Stimulated activated CD4-positive, alpha-beta T cell treated with anti-CD3 and anti-CD28 coated beads, Interleukin-1b, Interleukin-23, amount 100 ng/mL, for 1 hour (primary cell): ENCODE measurements at places on chromosomes 16 and 17.

- DNase-seq = no peak
These were observed 76.8 kb downstream of the ABCA8 start for GRCh38 chr17:68878226-68878885.

DNA sequence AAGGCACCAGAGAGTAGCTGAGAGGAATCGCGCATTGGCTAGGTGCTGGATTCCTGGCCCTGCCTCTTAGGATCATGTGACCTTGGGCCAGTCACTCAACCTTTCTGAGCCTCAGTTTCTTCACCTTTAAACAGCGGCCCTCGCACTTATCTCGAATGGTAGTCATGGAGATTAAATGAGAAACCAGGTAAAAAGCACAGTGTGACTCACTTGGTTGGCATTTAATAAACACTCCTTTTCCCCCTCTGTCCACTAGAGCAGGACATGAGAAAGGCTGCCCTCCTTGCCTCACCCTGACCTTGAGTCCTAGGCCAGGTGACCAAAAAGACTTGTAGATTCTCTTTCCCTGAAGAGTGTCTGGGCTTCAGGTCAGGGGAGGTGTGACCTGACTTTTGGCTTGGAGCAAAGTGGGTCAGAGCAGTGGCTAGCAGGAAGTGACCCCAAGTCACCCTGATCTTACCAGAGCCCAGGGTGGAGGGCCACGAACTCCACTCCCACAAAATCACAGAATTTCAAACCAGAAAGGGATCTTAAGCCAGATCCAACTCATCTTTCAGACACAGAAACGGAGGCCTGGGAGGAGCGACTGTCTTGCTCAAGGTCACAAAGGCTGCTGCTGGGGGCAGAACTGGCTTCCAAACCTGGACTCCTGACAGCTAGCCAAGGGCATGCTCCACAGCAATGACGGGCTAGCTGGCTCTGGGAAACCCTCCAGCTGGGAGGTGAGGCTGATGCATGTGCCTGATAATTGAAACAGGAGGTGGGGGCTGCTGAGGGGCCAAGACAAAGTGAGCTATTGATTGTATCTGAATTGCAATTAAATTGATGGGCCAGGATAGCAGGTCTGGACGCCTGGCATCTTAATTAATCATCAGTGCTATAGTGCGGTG lies 65.2 kb downstream of the PIPOX start:
- DNase-seq = no peak

DNA sequence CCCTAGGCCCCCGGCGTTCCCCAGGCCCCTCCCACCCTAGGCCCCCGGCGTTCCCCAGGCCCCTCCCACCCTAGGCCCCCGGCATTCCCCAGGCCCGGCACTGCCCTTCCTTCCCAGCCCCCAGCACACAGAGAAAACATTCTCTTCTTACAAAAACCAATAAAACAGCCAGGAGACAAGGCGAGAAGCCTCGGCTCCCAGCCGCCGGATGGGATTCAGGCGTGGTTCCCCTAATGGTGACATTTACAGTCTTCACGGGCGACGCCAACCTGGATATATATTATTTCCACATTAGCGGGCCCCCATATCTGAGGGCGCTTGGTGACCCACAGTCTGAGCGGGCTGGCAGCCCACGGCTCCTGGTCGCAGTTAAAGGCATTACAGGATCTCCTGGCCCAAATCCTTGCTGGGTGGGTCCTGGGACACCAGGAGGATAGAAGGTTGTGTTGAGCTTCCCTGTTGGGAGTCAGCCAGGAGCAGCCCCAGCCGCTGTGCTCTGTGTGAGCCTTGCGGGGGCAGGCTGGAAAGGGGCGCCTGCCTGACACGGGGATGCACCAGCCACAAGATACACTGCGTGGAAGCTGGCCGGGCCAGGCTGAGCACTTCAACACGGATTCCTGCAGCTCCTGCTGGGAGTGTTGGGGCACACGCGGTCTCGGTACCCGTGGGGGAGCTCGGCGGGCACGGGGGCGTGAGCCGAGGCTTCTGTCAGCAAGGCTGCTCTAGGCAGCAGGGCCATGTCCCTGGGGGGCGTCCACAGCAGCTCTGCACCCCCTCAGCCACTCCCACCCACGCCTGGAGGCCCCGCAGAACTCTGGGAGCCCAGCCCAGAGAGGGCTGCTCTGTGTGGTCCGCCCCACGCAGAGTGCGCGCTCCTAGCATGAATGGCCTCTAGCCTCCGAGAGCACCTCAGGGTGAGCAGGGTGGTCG lies 83.7 kb downstream of the LMF1 start:
- DNase-seq = no peak

DNA sequence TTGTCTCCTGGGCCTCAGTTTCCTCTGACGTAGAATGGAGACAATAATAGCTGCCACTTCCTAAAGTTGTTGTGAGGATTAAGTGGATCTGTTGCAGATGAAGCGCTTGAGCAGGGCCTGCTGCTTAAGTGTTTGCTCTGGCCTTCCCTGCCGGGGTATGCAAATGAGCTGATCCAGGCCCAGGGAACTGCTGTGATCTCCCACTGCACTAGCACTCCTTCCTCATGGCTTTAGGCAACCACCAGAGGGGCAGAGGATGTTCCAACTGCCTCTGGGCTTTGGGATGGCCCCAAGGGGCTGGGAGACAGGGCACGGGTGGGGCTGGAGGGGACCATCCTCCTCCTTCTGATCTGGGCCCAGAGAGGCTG lies 6.2 kb downstream of the SBK1 start:
- no peak for DNase-seq

- DNase-seq = peak; percentile 83
These were observed 13.7 kb downstream of the ALOX12B start for GRCh38 chr17:8073627-8074484.

- no peak for DNase-seq
These were observed 160.9 kb downstream of the MAP2K6 start for GRCh38 chr17:69575346-69575761.

DNA sequence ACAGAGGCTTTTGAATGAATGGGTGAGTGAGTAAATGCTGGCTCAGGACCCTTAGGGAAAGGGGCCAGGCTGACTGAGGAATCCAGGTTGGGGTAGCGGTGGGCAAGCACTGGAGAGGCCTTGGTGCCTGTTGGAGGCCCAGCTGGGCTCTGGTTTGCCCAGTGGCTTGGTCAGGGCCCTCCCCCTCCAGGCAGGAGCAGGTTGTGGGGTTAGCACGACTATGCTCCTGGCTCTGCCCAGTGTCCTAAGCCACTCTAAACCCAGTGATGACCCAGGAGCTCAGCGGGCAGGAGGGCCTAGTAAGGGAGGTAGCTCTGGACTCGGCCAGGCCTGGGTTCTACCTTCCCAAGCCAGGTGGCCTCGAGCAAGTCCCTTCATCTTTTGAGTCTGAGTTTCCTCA lies 7.5 kb downstream of the MYO15A start:
- no peak for DNase-seq

DNA sequence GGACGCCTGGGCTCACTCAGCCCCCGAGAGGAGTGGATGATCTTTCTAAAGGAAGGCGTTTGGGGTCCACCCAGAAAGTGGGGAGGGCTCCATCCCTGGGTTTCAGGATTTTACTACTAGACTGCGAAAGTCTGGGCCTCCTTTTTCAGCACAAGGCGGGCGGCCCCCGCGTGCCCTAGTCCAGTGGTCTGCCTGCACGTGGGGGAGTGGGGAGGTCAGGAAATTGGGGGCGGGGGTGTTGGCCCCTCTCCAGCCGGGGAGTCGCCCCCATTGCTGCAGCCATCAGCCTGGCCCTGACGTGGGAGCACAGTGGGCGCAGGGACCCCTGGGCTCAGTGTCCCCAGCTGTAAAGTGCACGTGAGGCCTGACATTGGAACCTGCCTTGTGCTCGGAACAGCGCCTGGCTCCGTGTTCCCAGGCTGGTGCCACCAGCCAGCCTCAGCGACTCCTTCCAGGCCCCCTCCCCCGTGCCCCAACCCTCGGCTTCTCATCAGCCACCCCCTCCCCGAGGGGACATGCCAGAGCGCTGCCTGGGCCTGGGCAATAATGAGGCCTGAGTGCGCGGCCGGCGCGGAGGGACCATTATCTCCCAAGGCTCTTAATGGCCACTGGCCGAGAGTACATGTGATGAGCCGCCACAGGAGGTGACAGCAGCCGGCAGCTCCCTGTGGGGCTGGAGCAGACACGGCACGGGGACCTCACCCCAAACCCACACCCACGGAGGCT lies 2.4 kb upstream of the C1QTNF8 start:
- no peak for DNase-seq

GRCh38 chr17:15481481-15481880 lies 14.1 kb upstream of the CDRT4 start:
- DNase-seq = no peak

DNA sequence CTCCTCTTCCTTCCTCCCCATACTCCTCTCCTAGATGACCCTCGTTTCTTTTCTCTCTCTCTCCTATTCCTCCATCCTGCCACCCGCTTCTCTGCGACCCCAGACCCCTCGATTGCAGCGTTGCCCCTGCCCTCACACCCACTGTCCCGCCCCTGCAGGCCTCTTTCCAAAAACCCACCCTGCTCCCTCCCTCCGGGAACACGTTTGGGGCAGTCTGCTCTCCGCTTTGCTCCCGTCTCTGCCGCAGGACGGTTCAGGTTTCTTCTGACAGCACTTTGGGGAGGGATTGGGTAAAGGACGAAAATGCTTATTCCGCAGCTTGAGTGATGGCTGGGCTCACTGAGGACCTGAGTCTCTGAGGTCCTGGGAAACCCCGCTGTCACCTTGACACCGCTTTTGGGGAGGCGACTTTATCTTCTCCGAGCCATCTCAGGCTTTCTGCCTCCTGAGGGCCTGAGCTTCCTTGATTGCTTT lies 690 bp downstream of the NDE1 start:
- no peak for DNase-seq

DNA sequence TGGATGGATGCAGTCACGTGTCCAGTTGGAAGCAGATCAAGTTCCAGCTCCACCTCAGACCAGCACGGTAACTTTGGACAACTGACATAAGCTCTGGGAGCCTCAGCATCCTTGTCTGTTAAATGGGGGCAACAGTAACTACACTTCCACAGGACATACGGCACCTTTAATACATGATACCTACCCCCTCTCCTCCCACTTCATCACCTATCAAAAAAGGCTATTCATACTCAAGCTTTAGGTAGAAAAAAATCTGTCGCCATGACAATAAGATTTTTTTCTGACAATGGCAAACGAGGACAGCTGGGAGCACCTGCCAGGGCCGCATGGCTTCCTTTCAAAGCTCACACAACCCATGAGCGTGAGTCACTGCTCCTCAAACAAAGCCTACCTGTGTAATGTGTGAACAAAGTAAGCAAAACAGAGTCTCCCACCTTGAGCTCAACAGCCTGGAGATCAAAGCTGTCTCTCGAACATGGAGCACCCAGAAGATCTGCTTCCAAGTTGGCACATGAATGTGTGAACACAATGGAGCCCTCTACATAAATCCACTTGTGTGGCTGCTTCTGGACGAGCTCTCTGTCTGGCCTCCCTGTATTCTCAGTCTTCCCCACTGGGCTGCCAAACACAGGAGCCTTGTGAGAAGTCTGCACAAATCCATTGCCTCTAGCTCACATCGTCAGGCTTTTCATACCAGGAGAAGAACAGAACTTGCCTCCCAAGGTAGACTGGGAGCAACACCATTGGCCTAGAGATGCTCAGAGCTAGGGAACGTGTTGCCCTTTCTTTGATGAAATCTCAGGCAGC lies 459.7 kb downstream of the SOX9 start:
- DNase-seq = no peak

DNA sequence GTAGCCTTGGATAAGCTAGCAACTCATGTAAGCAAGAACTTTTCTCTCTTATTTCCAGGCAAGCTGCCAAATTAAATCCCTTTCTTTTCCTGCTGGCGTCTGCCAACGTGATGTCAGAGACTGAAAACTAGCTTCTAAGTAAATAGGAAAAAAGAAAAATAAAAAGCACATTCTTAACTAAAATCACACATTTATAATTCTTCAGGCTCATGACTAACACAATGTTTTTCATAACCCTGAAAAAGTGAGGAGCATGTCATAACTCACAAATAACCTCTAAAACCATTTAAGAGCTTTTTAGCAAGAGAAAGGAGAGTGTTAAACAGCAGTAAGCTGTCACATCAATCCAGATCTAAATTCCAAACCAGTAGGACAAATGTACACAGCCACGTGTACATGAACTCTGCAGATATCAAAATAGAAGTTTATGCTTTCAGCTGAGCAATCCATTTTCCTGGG lies 110.0 kb downstream of the N4BP1 start:
- no peak for DNase-seq

- no peak for DNase-seq
These were observed 123.5 kb upstream of the CHMP6 start for GRCh38 chr17:80868022-80868609.

GRCh38 chr17:37299257-37299980 lies 76.4 kb upstream of the C17orf78 start:
- DNase-seq = no peak

GRCh38 chr17:35895636-35896587 lies 15.8 kb upstream of the CCL5 start:
- no peak for DNase-seq

DNA sequence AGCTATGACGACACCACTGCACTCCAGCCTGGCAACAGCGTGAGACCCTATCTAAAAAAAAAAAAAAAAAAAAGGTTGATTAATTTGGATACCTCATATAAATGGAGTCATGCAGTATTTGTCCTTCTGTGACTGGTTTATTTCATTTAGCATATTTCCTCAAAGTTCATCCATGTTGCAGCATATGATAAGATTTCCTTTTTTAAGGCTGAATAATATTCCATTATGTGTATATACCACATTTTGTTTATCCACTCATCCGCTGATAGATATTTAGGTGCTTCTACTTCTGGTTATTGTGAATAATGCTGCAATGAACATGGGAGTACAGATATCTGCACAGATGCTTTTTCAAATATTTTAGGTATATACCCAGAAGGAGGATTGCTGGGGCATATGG lies 43.3 kb upstream of the TMC5 start:
- no peak for DNase-seq

DNA sequence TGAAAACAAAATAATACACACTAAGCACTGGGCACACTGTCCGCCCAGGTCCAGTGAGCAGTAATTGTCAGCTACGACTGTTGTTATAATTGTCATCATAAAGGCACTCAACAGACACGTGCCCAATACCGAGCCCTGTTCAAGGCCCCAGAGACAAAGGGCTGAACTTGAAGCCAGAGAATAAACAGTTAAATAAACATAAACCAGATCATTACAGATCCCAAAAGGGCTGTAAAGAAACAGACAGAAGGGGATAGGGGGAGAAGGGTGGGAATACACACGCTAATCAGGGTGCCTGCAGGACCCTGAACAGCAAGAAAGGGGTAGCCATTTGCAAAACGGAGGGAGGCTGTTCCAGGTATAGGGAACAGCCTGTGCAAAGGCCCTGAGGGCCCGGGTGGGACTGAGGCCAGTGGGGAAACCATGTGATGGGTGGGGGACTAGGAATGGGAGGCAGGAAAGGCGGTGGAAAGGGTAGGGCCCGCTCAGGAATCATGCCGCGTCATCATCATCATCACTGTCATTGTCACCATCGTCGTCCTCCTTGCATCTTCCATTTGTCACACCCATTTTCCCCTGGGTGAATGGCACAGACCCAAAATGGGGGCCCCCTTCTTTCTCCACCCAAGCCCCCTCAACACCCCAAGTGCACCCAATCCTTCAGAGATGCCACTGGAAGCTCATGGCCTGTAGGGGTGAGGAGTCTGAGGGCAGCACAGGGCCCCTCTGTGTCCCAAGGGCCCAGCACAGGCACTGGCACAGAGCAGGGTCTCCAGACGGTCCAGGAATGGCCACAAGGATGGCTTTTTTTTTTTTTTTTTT lies 6.3 kb downstream of the CARHSP1 start:
- no peak for DNase-seq

- no peak for DNase-seq
These were observed 7.9 kb downstream of the KLHDC4 start for GRCh38 chr16:87757841-87758426.

GRCh38 chr16:17301593-17302135 lies 169.1 kb downstream of the XYLT1 start:
- no peak for DNase-seq
